ENCODE measurements at places on chromosomes 2 and 18. TPM values are rescaled to one million over a fixed set of nuclear protein-coding genes. Genes with fewer than 3 reads are reported as not detected.

HS1BP3 gene
- 27.3 TPM for polyA plus RNA-seq

TMEM198 gene
- 0.28 TPM for polyA plus RNA-seq

CHRNG gene
- polyA plus RNA-seq = not detected

GAL3ST2 gene
- not detected for polyA plus RNA-seq

METTL8 gene
- 99.3 TPM for polyA plus RNA-seq

GTF3C2 gene
- 38.6 TPM for polyA plus RNA-seq

CGREF1 gene
- polyA plus RNA-seq = not detected

DES gene
- polyA plus RNA-seq = not detected

SCN9A gene
- not detected for polyA plus RNA-seq

MALL gene
- not detected for polyA plus RNA-seq

MRO gene
- polyA plus RNA-seq = not detected

LINC00305 gene
- not detected for polyA plus RNA-seq

CXCR4 gene
- polyA plus RNA-seq = 862 TPM

FAM110C gene
- not detected for polyA plus RNA-seq

SFTPB gene
- not detected for polyA plus RNA-seq

ZNF396 gene
- polyA plus RNA-seq = 1.5 TPM

LRRC30 gene
- not detected for polyA plus RNA-seq

GPAT2 gene
- polyA plus RNA-seq = 8.6 TPM

SLC35F5 gene
- 7.1 TPM for polyA plus RNA-seq

MYCN gene
- not detected for polyA plus RNA-seq

ANKRD30B gene
- not detected for polyA plus RNA-seq

FOXD4L1 gene
- polyA plus RNA-seq = not detected

CFAP65 gene
- not detected for polyA plus RNA-seq

PUS10 gene
- 6.8 TPM for polyA plus RNA-seq

LYG2 gene
- not detected for polyA plus RNA-seq

LRRTM4 gene
- polyA plus RNA-seq = not detected

ALK gene
- polyA plus RNA-seq = not detected

VPS4B gene
- polyA plus RNA-seq = 66.0 TPM

LIPG gene
- not detected for polyA plus RNA-seq

SELENOI gene
- polyA plus RNA-seq = 2.6 TPM

CNTNAP5 gene
- not detected for polyA plus RNA-seq
